D341Med (cell line): ENCODE measurements at places on chromosomes 16 and 17.

DNA sequence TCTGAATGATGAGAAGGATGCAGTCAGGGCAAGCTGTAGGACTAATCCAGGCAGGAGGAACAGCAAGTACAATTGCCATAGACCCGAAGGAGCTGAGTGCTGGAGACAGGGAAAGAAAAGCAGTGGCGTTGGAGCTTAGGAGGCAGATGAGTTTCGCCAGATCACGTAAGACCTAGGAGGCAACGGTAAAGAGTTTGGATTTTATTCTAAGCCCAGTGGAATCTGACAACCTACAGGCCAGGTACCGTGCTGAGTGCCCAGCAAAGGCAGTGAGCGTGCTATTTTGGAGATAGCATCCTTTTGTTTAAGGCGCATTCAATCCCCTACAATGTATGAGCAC, 1.2 kb downstream of the USP43 start:
- DNase-seq = no peak

GRCh38 chr17:56482229-56482628, 111.3 kb upstream of the NOG start:
- DNase-seq = no peak

DNA sequence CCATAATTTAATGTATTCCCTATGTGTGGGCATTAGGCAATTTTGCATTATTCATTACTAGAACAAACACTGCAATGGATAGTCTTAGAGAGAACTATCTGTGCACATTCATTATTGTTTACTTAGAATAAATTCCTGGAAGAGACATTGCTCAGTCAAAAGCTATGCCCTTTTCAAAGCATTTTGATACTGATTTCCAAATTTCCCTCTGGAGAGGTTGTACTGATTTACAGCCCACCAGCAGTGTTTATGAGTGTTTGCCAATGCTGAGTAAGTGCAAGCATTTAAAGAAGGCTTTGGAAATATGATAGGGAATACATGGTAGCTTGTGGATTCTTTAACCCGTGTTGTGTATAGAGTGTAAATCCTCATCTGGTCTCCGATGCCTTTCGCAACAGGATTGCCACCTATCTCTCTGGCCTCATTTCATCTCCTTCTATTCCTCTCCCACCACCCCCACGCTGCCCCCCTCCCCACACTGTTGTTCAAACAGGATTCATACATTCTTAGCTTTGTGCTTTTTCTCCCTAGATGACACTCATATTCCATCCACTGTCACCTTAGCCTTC, 33.4 kb upstream of the MMD start:
- no peak for DNase-seq

DNA sequence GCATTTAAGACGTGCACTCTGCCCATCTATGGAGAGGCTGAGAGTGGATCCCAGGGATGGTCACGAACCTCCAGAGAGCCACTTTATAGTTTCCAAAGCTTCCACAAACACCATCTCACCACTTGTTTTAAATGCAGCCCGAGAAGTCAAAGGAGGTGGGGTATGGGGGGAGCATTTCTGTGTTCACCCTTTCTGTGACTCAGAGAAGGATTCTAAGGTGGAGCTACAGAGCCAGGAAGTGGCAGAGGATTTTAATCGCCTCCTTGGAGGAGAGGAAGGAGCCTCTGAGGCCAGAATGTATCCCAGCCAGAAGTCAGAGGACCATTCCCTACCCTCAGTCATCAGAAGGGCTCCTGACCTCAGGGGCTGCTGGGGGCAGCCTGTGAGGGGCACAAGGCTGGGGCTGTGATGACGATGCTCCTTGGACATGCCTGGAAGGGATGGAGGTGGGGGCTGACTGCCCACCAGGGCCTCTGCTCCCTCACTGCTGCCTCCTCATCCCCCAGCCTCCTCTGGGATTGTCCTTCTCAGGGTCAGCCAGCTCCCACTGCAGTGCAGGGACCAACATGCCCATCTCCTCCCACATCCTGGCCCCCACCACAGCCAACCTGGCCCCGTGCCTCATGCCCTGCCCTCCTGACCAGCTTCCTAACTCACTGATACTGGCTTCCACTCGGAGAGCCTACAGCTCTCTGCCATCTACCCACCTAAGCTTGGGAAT, 2.8 kb downstream of the XYLT2 start:
- no peak for DNase-seq

DNA sequence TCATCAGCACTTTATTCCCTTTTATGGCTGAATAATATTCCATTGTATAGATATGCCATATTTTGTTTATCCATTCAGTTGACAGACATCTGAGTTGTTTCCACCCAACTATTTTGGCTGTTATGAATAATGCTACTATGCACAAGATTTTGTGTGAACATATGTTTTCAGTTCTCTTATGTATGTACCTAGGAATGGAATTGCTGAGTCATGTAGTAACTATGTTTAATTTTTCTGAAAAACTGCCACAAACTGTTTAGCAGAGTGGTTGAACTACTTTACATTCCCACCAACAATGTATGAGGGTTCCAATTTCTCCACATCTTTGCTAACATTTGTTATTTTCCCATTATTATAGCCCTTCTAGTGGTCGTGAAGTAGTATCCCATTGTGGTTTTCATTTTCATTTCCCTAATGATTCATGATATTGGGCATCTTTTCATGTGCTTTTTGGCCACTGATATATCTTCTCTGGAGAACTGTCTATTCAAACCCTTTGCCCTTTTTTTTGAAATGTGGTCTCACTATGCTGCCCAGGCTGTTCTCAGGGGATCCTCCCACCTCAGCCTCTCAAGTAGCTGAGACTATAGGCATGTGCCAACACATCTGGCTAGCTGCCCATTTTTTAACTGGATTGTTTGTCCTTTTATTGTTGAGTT, 26.3 kb downstream of the SMURF2 start:
- no peak for DNase-seq

GRCh38 chr17:55897301-55897700, 146.4 kb downstream of the PCTP start:
- DNase-seq = no peak

- DNase-seq = no peak
These were observed 6.1 kb upstream of the STH start for GRCh38 chr17:45992904-45993303.

DNA sequence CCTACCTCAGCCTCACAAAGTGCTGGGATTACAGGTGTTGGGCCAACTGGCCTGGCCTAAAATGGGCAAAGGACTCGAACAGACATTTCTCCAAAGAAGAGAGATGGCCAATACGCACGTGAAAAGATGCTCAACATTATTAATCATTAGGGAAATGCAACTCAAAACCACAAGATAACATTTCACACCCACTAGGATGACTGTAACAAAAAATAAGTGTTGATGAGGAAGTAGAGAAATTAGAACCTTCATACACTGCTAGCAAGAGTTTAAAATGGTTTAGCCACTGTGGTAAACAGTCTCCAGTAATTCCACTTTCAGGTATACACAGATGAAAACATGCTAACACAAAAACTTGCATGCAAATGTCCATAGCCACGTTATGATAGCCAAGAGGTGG, 5.7 kb downstream of the TMED6 start:
- DNase-seq = no peak

- no peak for DNase-seq
These were observed 20.0 kb upstream of the ZFHX3 start for GRCh38 chr16:73067671-73068540.

DNA sequence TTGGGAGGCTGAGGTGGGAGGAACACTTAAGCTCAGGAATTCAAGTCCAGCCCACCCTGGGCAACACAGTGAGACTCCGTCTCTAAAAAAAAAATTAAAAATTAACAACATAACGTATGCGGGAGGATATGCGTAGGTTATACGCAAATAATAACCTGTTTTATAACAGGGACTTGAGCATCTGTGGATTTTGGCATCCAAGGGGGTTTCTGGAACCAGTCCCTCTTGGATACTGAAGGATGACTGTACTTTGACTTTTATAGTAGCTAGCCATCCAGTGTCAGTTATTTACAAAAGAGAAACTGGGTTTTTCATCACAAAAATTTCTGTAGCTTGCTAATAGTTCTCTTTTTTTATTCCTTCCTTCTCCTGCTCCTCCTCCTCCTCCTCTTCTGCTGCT, 64.5 kb downstream of the TNRC6C start:
- DNase-seq = no peak

DNA sequence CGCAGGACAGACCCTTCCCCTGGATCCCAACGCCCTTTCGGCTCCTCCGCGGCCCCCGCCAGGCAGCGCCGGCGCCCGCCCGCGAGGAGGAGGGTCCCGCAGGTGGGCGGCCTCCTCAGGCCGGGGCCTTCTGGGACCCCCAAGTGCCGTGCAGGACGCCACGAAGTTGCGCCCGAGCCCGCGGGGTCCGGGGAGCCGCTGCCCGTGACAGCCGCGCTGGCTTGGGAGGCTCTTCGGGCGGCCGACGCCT, 504 bp downstream of the ERN1 start:
- DNase-seq = no peak

DNA sequence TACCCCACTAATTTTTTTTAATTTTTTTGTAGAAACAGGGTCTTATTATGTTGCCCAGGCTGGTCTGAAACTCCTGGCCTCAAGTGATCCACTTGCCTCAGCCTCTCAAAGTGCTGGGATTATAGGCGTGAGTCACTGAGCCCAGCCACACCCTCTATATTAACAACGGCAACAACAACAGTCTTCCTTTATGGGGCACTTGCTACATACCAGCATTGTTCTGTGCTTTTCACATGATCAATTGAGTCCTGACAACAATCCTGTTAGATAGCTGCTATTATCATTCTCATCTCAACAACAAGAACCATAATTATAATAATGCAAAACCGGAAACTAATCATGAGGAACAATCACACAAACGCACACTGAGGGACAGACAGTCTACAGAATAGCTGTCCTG, 12.6 kb upstream of the ARL5C start:
- no peak for DNase-seq

- DNase-seq = no peak
These were observed 2.1 kb upstream of the ZSCAN10 start for GRCh38 chr16:3101018-3101840.
